Endodermal cell (in vitro differentiated cells): ENCODE measurements at places on chromosomes 11 and 22. TPM values are rescaled to one million over a fixed set of nuclear protein-coding genes. Genes with fewer than 3 reads are reported as not detected.

NDUFS8 gene
- 145 to 168 TPM (median 164 TPM) in 3 replicates for total RNA-seq

DNA sequence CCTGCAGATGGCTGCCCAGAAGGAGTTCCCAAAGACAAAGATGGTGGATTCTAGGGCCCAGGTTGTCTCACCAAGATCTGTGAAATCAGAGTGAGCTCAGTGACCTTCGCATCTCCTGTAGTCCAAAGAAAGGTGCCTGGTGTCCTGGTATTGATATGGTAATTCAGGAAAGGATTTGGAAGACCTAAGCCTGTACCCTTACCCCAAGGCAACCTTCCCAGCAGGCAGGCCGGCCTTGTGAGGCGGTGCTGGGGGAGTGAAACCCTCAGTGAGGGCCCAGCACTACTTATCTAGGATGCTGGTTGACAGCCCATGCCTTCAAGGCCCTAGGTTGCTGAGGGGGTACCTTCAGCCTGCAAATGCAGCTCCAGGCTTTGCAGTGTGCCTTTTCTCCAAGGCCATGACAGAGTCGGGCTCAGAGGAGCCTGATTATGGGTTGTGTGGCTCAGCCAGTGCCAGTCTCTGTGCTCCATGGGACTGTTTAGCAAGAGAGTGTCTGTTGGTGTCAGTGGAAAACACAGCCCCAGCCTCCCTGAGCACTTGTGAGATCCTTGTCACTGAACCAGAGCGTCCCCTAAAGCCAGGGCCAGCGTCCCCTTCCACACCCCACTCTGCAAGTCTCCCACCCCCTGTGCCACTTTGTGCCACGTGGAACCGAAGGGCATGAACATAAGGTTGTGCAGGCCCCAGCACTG is 72.8 kb upstream of the MYOD1 start:
- peak; percentile 42 for DNase-seq

DNA sequence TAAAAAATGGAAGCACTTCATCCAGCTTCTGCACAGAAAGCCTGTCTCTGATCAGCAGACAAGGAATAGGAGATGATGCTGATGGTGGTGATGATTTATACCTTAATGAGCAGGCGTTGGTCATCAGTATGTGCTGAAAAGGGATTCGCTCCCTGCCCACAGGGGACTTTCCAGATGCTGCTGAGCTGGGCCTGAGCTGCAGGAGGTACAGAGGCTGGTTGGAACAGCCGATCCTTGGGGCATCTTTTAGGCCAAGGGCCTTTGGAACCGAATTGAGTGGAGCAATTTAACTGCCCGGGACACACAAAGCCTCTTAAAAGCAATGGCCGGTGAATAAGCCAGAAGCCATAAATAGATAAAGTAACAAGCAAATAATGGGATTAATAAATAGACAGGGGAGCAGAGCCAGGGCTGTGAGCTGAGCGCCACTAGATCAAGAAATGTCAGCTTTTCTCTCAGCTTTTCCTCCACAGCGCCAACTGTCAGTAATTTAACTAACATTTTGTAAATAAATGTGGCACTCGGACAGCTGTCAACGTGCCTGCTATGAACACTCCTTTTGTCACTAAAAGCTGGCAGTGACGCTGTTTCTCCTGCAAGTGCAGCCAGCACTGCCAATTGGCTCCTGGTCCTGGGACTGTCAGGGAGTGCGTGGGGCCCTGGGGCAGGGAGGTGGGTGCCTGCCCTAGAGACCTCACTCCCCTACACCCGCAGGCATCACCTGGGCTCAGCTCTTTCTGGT is 562.3 kb downstream of the NTM start:
- DNase-seq = no peak

- DNase-seq = no peak
These were observed 1.5 kb downstream of the EMID1 start for GRCh38 chr22:29207243-29207550.
